Activated CD8-positive, alpha-beta T cell treated with anti-CD3 and anti-CD28 coated beads for 36 hours (primary cell): ENCODE measurements at places on chromosomes 12 and 14.
A peak's percentile ranks its signal among the peaks of the same experiment; 100 is the strongest.

- no peak for DNase-seq
Measured at GRCh38 chr12:24069532-24070395, 120.3 kb upstream of the SOX5 start.

DNA sequence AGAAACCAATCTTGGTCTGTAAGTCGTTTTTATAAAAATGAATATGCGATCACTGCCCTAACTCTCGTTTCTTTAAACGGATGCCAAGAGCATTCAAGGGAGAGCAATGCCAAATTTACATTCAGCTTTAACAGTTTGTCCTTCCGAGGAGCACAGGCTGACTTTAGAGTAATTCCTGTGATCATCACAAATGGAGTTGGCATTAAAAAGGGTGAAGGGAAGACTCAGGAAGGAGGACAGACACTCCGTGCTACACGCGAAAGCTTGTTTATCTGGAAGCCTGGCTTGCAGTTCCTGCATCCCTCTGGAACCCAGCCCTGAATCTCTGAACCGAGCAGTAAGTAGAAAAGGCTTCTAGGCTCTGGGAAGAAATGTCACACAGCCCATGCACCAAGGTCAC, 78.4 kb downstream of the PAPOLA start:
- no peak for DNase-seq

GRCh38 chr12:22935501-22935900, 310.5 kb downstream of the ETNK1 start:
- DNase-seq: no peak

DNA sequence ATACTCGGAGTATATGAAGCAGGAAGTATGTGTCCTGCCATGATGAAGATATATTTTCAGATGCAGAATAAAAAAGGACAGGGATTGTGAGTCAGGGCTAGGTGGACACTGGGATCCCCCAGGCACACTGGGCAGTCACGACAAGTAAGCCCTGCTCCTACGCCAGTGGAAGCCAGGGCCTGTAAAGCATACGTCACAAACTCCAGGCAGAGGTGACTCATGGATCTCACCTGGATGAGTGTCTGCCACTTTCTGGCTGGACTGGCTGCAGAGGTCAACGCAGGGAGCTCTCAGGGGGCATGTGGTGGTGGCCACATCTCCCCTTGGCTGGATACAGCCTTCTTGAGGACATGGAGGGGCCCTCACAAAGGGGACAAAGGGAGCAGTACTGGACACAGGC, 262.3 kb downstream of the GLT1D1 start:
- DNase-seq: no peak

GRCh38 chr12:19908830-19909229, 459.5 kb upstream of the PDE3A start:
- no peak for DNase-seq

GRCh38 chr14:102283631-102284129, 21.3 kb downstream of the MOK start:
- no peak for DNase-seq

DNA sequence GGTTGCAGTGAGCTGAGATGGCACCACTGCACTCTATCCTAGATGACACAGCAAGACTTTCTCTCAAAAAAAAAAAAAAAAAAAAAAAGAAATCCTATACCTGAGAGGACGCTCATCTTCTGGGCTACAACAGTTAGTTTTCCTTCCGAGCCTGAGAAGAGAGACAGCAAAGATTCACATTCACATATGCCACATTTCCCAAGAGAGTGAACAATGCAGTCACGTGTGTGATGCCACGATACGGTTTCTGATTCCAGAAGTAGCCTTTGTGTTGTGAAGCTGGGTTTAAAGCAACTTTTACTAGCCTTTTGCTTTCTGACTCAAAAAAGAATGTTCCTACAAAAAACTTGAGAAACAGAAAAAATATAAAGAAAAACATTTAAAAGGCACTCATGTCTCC, 19.5 kb downstream of the GCN1 start:
- no peak for DNase-seq

DNA sequence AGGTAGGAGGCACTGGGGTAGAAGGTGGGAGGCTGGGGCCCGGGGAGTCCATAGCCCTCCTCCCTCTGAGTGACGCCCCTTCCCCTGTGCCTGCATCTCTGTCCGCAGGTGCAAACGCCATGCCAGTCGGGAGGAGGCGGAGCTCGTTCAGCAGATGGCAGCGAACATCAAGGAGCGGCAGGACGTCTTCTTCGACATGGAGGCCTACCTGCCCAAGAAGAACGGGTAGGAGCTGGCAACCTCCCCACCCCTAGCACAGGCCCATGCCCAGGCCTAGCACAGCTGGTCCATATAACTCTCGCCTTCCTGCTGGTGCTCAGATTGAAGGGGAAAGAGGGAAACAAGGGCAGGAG, 35.6 kb downstream of the TMEM120B start:
- DNase-seq: no peak

DNA sequence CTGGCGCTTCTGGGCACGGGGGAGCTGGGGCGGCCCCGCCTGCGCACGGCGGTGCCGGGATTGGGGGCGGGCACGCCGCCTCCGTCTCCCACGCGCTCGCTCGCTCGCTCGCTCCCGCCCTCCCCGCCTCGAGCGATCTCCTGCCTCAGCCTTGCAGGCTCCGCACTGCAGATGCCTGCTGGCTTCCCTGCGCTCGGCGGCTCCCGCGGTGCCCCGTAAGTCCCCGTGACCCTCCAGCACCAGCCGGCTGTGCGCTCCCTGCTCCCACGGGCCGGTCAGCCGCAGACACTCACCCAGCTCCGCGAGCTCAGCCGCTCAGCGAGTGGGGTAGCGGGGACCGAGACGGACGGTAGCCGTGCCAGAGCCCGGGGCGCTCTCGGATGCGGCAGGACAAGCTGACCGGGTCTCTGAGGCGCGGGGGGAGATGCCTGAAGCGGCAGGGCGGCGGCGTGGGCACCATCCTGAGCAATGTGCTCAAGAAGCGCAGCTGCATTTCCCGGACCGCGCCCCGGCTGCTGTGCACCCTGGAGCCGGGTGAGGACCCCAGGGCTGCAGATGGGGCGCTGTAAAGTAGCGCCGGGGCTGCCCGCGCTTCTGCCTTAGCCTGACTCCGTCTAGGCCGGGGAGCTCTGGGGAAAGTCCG, at the start of gene TBC1D30:
TBC1D30 (plus strand) TSS at position 148 of the 643 bp plus-strand sequence; CDS start at position 381, 233 bp downstream.
- DNase-seq: peak; percentile 33

GRCh38 chr12:90504806-90505205, 450.2 kb downstream of the CCER1 start:
- DNase-seq: no peak

DNA sequence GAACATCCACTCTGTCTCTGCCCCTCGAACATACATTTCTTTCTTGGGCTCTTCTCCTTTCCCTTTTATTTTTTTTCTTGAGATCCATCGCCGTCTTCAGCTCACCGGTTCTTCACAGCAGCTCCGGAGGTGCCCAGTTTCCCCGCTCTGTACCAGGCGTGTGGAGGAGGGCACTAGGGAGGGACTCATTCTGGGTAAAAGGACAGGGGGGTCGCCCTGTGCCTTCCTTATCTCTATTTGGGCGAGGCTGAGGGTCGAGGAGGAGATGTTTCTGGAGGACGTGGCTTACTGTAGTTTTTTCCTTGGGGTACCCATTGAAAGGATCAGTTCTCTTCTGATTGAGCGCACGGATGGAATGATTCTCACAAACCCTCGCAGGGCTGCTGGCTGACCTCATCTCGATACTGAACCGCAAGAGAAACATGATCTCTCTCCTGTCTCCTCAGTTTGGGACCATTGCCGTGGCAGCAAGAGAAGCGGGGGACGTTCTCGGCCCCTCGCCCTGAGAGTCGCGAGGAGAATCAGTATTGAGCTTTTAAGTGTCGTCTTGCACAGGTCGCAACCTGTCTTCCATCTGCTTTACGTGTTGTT, 386 bp downstream of the LIN52 start:
- peak; percentile 46 for DNase-seq

GRCh38 chr12:47549258-47549657, 156.6 kb downstream of the RPAP3 start:
- DNase-seq: peak; percentile 54

DNA sequence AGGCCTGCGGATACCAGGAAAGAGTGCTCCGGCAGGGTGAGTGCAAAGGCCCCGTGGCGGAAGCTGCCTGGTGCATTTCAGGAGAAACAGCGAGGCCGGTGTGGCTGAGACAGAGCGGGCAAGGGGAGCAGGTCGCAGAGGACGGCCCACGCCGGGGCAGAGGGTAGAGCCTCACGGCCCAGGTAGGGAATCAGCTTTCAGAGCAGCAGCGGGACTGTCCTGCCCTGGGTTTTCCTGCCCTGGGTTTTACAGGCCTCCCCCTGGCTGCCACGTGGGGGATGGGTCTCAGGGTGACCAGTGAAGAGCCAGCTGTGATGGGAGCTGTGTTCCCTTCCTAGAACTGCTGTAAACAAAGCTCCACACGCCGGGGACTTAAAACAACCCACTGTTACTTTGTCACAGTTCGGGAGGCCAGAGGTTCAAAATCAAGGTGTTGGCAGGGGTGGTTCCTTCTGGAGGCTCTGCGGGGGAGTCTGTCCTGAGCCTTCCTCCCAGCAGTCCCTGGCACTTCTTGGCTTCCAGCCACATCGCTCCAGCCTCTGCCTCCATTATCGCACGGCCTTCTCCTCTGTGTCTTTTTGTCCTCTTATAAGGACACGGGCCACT, 10.4 kb downstream of the NCOR2 start:
- DNase-seq: no peak

DNA sequence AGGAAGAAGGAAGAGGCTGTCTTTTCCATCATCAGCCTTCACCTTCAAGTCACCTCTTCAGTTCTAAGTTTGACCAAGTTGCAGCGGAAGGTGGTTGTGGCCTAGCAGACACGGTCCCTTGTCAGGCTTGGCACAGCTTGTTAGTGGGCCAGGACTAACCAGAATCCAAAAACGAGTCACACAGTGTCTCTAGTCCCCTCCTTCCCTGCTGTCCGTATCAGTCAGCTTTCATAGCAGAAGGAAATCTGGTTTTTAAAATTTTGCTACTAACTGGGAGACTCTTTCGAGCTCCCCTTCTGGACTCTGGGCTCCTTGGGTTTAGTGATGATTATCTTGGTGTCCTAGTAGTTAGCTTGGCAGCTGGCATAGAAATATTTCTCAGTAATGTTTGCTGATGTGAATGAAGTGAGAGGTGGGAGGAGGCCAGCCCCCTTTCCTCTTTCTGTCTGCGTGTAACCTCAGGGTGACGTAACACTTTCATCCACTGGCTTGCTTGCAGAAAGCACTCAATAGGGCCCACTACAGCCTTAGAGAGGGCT, 3.8 kb downstream of the ETV6 start:
- DNase-seq: peak; percentile 81

DNA sequence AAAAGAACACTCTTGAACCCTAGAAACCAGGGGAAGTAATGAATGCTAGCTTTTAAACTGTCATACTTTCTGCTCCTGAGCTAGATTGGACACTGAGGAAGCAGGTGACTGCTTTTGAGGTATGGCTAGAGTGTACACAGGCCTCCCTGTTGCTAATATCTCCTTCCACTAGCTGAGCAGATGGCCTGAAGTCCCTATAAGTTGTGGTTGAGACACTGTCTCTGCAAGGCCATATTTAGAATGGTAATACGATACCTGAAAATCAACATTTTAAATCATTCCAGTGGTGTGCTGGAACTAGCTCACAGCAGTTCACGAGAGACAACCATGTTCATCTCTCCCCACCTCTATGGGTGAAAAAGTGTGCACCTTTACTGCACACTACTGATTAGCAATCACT, 46.4 kb upstream of the BMP4 start:
- DNase-seq: no peak

GRCh38 chr12:50024805-50025186, 498 bp downstream of the RACGAP1 start:
- DNase-seq: peak; percentile 35

DNA sequence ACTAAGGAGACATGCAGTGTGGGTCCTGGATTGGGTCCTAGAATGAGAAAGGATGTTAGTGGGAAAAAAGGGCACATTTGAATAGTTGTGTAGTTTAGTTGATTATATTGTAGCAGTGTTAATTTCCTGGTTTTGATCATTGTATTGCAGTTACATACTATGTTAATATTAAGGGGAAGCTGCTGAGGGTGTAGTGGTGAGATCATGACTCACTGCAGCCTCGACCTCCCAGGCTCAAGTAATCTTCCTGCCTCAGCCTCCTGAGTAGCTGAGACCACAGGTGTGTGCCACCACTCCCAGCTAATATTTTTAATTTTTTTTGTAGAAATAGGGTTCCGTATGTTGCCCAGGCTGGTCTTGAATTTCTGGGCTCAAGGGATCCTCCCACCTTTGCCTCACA, 21.7 kb downstream of the BORCS5 start:
- DNase-seq: no peak

DNA sequence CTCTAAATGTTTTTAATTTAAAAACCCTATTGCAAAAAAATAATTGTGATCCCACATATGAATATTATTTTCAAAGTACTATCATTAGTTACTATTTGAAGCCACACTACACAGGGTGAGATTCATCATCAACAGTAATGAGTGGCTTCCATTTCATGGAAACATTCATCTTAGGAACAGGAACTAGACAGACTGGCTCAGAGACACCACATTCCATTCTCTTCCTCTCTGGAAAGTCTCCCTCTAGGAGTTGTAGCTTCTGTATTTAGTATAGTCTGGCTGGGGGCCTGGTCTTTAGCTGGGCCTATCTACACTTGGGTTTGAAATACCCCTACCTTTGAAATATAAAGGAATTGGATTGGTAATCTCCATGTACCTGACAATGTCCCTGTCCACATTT, 6.2 kb upstream of the VDR start:
- DNase-seq: no peak

- DNase-seq: no peak
Measured at GRCh38 chr12:128361400-128361995, 94.5 kb downstream of the TMEM132C start.

DNA sequence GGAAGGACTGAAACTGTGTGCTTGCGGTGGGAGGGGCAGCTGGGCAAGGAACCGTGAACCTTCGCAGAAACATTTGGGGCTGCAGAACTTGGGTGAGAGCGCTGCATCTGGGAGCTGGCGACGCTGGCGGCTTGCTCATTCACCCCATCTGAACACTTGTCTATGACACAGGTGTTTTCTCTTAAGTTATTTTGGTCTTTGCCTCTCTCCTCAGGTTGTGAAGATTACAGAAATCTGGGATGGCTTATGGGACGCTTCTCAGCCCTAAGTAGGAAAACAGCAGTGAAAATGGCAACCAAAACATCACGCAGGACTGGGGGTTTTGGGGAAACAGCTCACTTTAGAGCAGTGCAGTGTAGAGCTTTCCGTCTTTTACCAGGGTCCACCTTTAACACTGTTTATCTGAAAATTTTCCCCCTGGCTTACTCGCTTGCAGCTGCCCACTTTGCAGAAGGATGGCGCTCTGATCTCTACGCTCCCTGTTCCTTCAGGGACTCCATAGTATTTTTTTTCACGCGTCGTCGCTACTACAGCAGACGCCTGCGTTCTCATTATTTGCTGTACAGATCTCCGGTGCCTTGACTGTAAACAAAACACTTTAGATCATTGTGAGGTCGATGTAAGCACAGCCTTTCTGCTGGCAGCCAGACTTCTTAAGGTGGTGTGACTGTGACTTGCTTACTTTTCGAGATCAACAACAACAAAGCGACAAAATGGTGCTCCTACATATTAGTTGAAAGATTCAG, 2.7 kb upstream of the CDKN1B start:
- peak; percentile 63 for DNase-seq

GRCh38 chr14:49014476-49014875, 571.7 kb downstream of the RPS29 start:
- DNase-seq: no peak

GRCh38 chr12:4734625-4735340, 14.6 kb downstream of the GALNT8 start:
- no peak for DNase-seq
